ENCODE measurements at places on chromosomes 11 and 22.

- DNase-seq = no peak
These were observed 21.9 kb downstream of the SERPINH1 start for GRCh38 chr11:75583718-75584658.

DNA sequence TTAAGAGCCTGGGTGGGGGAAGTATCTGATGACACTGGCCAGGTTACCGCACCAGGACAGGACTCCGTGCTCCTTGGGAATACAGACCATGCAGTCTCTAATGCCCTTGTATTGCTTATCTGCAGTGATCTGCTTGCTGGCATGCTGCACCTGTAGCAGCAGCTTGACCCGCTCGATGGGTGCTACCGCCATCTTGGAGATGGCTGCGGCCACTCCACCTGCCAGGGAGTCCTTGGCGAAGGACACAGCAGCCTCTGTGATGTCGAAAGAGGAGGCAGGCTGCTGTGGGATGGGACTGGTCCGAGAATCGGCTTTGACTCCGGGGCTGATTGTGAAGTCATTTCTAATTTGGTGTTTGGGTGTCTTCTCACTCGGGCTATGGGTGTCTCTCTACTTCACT is 3.1 kb downstream of the WBP2NL start:
- no peak for DNase-seq

- no peak for DNase-seq
These were observed 484.7 kb upstream of the TENM4 start for GRCh38 chr11:79925570-79925969.

DNA sequence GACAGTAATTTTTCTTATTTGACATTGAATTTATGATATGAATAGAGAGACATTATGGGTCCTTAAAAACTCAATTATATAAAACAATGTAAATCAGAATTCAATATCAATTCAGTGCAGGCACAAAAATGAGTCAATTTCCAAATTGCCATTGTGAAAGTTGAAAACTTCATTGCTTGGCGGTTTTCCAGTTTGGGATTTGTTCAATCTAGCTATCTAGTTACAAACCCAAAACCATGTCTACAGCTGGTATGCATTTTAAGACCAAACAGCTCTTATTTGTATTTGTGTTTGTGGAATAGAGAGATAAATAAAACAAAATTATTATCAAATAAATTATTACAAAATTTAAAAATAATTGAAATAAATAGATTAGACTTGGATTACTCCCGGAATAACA is 1206.6 kb upstream of the RAG2 start:
- no peak for DNase-seq

GRCh38 chr11:94521684-94522083 is 9.4 kb downstream of the C11orf97 start:
- DNase-seq = no peak

DNA sequence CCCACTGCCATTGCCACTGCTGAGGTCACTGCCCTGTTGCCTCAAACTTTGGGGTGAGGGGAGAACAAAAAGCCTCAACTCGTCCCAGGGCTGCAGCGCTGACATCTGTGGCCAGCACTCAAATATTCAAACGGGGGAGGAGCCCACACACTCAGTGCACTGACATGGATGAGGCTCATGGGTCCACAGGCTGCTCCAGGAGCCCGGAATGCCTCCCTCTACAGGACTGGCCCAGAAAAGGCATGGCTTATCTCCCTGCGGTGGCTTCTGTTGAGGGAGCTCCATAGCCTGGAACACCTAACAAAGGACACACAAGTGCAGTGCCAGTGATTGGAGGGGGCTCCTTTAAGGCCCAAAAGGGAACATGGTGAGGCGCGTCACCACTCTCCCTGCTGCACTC is 341.1 kb upstream of the LUZP2 start:
- no peak for DNase-seq

DNA sequence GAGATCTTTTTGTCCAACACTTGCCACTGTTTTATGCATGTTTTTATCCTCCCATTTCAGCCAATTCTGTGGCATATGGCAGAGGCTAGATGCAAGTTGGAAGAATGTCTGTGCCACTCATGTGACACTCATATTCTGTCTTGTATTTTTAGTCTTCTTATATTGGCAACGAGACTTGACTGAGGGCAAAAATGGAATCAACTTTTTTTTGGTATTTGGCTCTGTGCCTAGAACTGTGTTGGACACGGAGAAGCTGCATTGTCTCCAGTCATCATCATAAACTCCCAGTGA is 1.7 kb upstream of the FZD4 start:
- no peak for DNase-seq

DNA sequence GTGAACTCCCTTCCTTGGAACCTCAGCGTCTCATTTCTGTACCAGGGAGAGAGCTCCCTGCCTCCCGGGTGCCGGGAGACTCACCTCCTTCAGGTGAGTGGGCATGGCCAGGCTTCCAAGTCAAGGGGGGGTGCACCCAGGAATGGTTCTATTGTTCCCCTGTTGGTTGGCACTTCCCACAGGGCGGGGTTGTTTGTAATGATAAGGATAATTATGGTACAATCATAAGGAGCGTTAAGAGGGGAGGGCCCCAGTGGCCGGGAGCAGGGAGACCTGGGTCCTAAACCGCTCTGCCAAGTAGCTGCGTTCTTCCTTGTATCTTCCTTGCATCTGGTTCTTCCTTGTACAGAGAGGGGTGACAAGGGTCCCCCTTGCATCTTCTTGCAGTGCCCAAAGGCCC is 79.1 kb downstream of the LRRC32 start:
- no peak for DNase-seq

- DNase-seq = no peak
These were observed 138.1 kb upstream of the E2F8 start for GRCh38 chr11:19378814-19379213.

- no peak for DNase-seq
These were observed 31.5 kb upstream of the GLYATL1 start for GRCh38 chr11:58907780-58908179.

DNA sequence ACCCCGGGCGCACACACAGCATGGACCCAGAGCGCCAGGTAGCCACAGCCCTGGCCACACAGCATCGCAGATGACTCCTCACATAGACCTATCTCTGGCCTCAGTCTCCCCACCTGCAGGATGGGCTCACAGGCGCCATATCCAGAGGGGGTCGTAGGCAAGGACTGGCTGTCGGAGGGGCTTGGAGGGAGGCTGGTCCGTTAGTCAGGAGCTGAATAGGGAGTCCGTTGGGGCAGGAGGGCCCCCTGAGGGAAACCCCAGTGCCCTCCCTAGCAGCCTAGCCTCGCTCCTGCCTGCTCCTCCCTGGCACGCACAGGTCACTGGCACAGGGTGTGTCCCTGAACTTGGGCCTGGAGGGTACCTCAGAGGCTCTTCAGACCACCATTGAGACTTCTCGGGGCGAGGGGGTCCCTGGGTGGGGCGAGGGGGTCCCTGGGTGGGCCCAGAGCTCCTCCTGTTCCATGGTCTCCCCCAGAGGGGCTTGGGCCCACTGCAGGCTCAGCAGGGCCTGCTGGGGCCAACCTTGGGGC is 2.0 kb downstream of the PLXNB2 start:
- no peak for DNase-seq

GRCh38 chr11:23974051-23974450 is 522.8 kb upstream of the LUZP2 start:
- DNase-seq = no peak

- DNase-seq = no peak
These were observed 117.6 kb upstream of the FGF3 start for GRCh38 chr11:69936771-69937170.

DNA sequence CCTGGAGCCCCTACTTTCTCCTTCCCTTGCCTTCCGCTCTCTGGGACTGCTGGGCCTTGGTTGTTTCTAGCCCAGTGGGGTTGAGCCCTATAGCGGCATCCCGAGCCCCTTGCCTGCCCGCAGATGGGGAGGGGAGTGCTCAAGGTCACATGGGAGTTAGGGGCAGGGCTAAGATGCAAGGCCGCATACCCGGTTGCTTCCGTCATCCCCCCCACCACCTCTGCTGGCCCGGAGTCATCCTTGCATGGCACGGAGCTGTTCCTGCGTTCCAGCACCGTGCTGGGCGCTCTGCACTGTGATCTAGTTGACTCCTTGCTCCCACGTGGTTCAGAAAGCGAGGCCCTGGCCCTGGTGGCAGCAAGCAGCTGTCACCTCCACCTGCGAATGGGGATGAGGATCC is 18.0 kb downstream of the FLRT1 start:
- DNase-seq = no peak

DNA sequence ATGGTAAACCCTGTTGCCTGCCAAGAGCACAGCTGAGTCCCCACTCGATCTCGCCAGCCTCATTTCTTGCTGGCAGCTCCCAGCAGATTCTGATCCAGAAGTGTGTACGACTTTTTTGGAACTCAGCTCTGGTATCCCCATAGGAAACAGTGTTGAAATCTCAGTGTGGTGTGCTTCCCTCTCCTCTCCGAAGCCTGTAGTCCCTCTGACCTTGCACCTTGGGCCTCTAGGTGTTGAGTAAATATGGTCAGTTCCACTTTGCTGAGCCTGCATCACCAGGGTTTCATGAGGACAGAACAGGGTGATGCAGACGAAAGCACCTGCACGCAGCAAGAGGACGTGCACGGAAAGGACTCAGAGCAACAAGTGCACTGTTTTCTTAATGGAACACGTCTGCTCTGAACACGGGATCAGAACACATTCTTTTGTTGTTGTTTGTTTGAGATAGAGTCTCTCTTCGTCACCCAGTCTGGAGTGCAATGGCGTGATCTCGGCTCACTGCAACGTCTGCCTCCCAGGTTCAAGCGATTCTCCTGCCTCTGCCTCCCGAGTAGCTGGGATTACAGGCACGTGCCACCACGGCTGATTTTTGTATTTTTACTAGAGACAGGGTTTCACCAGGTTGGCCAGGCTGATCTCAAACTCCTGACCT is 3.8 kb upstream of the CPT1A start:
- DNase-seq = no peak

DNA sequence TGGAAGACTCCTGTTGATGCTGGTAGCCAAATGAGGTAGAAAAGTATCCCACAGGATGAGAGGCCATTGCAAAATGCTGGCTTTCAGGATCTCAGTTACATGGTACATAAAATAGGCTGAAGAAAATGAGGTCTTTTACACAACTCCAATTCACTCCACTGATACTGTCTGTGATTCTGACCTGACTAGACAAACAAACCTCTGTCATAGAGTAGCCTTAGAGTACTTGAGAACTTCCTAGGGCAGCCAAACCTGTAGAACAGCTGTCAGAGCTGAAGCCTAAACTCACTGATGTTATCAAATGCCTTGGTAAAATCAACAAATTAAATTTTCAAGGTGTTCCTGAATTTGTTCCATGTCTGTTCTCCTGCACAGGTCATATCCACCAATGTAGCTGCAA is 26.2 kb upstream of the POGLUT3 start:
- no peak for DNase-seq

DNA sequence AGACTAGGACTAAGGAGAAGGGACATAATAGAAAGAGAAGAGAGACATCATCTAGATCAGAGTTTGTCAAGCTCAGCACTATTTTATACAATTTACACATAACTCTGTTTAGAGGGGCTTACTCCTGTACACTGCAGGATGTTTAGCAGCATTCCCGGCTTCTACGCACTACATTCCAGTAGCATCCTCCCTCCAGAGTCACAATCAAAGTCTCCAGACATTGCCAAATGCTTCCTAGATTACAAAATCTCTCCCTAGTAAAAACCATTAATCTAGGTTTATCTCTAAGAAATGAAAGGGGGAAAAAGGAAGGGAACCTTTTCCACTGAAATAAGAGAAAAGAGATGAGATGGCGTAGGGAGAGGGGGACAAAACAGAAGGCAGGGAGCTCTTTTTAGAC is 4.0 kb downstream of the USP28 start:
- DNase-seq = no peak
